ENCODE measurements at places on chromosomes 7 and 10.

GRCh38 chr7:68967598-68967997 lies 630.7 kb upstream of the AUTS2 start:
- DNase-seq, result no peak

GRCh38 chr10:24596217-24596930 lies 127.3 kb downstream of the ARHGAP21 start:
- DNase-seq, result no peak

- DNase-seq, result no peak
Observed at GRCh38 chr7:102072636-102073209, 213.9 kb upstream of the SH2B2 start.

GRCh38 chr10:128049226-128050120 lies 76.8 kb downstream of the MKI67 start:
- DNase-seq, result peak; percentile 36

Measured in CD4-positive, alpha-beta T cell (primary cell).